ENCODE measurements at places on chromosomes 2 and 18.

DNA sequence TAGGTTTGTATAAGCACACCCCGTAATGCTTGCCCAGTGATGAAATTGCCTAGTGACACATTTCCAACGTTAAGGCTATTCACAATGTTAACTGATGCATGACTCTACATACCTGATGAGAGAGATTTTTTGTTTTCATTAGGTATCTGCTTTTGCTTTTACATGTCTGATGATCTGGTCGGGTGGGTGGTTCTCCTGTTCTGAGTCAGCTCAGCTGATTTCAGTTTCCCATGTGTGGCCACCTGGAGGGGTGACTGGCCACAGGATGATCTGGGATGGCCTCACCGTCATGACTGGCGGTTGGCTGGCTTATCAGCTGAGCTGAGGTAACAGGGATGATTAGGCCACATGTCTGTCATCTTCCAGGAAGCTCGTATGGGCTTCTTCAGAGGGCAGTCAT lies 33.8 kb upstream of the ACYP2 start:
- no peak overlapping the region for H3K27ac ChIP-seq
- H3K27me3 ChIP-seq, result no peaks in the 10 kb centered on the region
- H3K4me3 ChIP-seq, result no peak overlapping the region
- no peaks in the 10 kb centered on the region for H3K36me3 ChIP-seq

- H3K27ac ChIP-seq, result no peak overlapping the region
- H3K27me3 ChIP-seq, result no peaks in the 10 kb centered on the region
- no peaks in the 10 kb centered on the region for H3K4me1 ChIP-seq
- peaks cover 9% of the 10 kb centered on the region for H3K36me3 ChIP-seq
Measured at GRCh38 chr2:189751080-189751658, 11.4 kb downstream of the OSGEPL1 start.

GRCh38 chr2:29368659-29369040 lies 253.4 kb downstream of the CLIP4 start:
- DNase-seq, result no peak
- H3K4me3 ChIP-seq, result no peak overlapping the region
- no peak overlapping the region for H3K27ac ChIP-seq
- no peaks in the 10 kb centered on the region for H3K36me3 ChIP-seq

GRCh38 chr2:239502430-239503186 lies 101.8 kb upstream of the HDAC4 start:
- no peak for DNase-seq
- no peaks in the 10 kb centered on the region for H3K27me3 ChIP-seq
- no peaks in the 10 kb centered on the region for H3K36me3 ChIP-seq
- no peak overlapping the region for H3K4me3 ChIP-seq

DNA sequence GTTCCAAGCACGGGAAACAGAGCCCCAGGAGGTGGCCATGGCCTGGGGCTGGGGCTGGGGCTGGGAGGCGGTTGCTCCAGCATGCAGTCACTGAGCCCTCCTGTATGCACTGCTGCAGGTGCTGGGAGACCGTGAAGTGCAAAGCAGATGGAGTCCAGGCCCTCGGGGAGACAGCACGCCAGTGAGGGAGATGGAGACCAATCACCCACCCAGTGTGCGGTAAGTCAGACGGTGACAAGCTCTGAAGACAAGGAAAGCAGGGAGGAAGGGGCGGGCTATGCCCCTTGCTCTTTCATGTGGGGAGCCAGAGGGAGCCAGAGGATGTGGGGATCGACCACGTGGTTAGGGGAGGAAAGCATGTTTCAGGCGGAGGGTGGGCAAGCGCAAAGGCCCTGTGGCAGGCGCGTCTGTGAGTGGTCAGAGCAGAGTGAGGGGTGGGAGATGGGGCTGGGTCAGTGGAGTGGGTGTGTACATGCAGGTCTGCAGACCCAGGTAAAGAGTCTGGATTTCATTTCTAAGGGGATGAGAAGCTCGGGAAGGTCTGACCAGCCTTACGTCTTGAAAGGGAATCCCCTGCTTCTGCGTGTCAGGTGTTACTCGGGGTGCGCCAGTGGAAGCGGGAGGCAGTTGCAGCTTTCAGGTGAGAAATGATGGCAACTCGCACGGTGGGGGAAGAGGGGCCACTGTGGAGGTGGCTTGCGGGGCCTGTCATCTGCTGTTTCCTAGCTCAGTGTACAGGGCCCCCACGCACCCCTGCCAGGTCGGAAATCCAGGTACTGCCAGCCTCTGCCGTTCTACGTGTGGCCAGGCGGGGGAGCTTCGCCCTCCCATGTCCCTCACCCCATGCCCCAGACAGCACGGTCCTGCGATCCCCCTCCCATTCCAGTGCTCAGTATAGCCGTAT lies 19.4 kb downstream of the RRM2 start:
- no peak overlapping the region for H3K27ac ChIP-seq
- H3K36me3 ChIP-seq, result no peaks in the 10 kb centered on the region
- no peak for DNase-seq

DNA sequence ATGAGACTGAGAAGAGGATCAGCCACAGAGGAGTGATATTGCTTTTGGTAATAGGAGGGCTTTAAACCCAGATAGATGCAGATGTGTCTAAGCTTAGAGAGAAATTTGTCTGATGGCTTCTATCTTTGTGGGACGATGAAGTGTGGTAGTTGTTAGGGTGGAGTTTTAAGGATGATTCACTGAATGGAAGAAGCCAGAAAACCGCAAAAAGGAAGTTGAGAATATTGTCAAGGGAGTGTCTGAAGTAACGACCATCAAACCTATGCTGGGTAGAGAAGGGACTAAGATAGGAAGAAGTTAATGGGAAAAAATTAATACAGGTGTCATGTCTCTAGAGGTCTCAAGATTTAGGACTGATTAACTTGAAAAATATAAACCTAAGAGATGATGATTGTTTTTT lies 195.6 kb upstream of the MC4R start:
- H3K36me3 ChIP-seq, result no peaks in the 10 kb centered on the region
- H3K27ac ChIP-seq, result no peak overlapping the region
- no peaks in the 10 kb centered on the region for H3K4me1 ChIP-seq
- no peak for DNase-seq

DNA sequence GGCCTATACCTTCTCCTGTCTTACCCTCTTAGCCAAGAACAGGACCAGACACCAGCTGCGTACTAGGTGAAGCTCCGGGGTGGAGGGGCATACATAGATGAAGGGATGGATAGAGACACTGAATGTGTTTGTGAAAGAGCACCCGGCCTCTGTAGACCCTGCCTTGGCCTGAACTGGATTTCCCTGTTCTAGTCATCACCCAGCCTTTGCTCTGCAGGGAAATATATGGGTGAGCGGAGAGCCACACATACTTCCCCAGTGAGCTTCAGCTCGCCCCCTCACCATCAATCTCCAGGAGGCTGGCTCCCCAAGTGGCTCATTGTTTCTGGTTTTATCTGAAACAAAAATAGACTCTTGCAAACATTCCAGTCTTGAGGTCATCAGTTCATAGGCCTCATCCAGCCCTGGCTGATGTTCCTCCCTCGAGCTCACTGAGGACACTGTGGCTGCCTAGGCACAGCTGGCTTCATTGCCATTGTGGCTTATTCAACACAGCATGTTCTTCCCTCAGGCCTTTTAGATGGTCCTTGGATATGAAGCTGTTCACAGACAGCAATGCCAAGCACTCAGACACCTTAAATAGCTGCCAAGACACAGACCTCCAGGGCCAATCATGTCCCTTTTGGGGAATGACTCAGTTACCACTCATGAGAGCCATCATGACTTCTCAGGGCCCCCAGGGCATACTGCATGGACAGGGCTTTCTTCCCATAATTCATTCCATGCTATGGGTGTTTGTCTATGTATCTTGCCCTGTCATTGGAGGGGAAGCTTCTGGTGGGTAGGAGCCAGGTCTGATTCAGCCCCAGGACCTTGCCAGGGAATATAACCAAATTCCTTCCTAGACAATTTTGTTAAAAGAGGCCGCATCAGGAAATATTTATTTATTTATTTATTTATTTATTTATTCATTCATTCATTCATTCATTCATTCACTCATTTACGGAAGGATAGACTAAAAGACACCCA lies 82.4 kb downstream of the TTC32 start:
- H3K4me1 ChIP-seq, result no peaks in the 10 kb centered on the region
- no peaks in the 10 kb centered on the region for H3K27me3 ChIP-seq
- H3K36me3 ChIP-seq, result no peaks in the 10 kb centered on the region

GRCh38 chr2:17754773-17755425 lies 961 bp downstream of the GEN1 start:
- H3K4me3 ChIP-seq, result peak overlapping the region; percentile 84
- no peaks in the 10 kb centered on the region for H3K27me3 ChIP-seq
- no peaks in the 10 kb centered on the region for H3K36me3 ChIP-seq

- no peaks in the 10 kb centered on the region for H3K36me3 ChIP-seq
- H3K4me3 ChIP-seq, result no peak overlapping the region
- H3K27me3 ChIP-seq, result no peaks in the 10 kb centered on the region
- H3K27ac ChIP-seq, result no peak overlapping the region
Measured at GRCh38 chr2:64401529-64401880, 52.5 kb upstream of the LGALSL start.

GRCh38 chr18:62384068-62384467 lies 59.0 kb downstream of the TNFRSF11A start:
- DNase-seq, result no peak
- no peaks in the 10 kb centered on the region for H3K36me3 ChIP-seq
- H3K4me1 ChIP-seq, result no peaks in the 10 kb centered on the region
- H3K4me3 ChIP-seq, result no peak overlapping the region
- no peak overlapping the region for H3K27ac ChIP-seq
- H3K27me3 ChIP-seq, result no peaks in the 10 kb centered on the region

GRCh38 chr18:292271-292670 lies 24.4 kb upstream of the THOC1 start:
- no peaks in the 10 kb centered on the region for H3K27me3 ChIP-seq
- H3K36me3 ChIP-seq, result no peaks in the 10 kb centered on the region
- no peak for DNase-seq
- no peak overlapping the region for H3K27ac ChIP-seq

DNA sequence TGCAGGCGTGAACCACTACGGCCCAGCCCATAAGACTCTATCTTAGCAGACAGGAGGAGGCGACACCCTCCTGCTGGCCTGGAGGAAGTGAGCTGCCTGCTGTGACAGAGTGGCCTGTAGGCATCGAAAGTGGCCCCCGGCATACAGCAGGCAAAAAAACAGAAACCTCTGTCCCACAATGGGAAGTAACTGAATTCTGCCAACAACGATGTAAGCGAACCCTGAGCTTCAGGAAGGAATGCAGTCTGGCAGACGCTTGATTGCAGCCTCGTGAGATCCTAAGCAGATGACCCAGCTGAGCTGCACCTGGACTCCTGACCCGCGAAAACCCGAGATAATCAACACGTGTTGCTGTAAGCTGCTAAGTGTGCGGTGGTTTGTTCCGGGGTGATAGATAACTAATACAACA lies 13.6 kb downstream of the MRO start:
- no peak overlapping the region for H3K4me3 ChIP-seq
- H3K36me3 ChIP-seq, result no peaks in the 10 kb centered on the region
- H3K4me1 ChIP-seq, result no peaks in the 10 kb centered on the region
- H3K27ac ChIP-seq, result no peak overlapping the region

DNA sequence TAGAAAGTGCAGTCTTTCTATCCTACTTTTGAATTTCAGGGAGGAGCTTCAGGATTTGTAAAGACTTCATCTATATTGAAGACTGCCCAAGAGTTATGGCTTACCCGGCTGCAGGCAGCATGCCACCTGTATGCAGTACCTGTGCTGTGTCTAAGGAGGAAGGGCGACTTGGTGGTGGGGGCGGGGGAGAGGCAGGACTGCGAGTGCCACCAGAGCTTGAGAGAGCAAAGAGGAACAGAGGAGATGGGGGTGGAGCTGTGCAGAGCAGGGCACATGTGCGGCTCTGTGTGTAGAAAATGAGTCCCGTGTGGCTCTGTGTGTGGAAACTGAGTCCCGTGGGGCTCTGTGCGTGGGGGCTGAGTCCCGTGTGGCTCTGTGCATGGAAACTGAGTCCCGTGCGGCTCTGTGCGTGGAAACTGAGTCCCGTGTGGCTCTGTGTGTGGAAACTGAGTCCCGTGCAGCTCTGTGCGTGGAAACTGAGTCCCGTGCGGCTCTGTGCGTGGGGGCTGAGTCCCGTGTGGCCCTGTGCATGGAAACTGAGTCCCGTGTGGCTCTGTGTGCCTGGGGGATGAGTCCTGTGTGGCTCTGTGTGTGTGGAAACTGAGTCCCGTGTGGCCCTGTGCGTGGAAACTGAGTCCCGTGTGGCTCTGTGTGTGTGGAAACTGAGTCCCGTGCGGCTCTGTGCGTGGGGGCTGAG lies 43.2 kb downstream of the LDLRAD4 start:
- H3K27me3 ChIP-seq, result no peaks in the 10 kb centered on the region
- H3K27ac ChIP-seq, result no peak overlapping the region
- no peak for DNase-seq
- H3K4me3 ChIP-seq, result no peak overlapping the region
- no peaks in the 10 kb centered on the region for H3K36me3 ChIP-seq

GRCh38 chr2:134410831-134411231 lies 157.0 kb downstream of the MGAT5 start:
- no peak for DNase-seq
- H3K4me1 ChIP-seq, result peaks cover 25% of the 10 kb centered on the region
- H3K27ac ChIP-seq, result no peak overlapping the region
- no peak overlapping the region for H3K4me3 ChIP-seq
- H3K27me3 ChIP-seq, result no peaks in the 10 kb centered on the region

- no peaks in the 10 kb centered on the region for H3K27me3 ChIP-seq
- H3K4me1 ChIP-seq, result no peaks in the 10 kb centered on the region
- no peaks in the 10 kb centered on the region for H3K36me3 ChIP-seq
- no peak for DNase-seq
- H3K4me3 ChIP-seq, result no peak overlapping the region
Measured at GRCh38 chr2:200677721-200678532, 92.1 kb downstream of the AOX1 start.

DNA sequence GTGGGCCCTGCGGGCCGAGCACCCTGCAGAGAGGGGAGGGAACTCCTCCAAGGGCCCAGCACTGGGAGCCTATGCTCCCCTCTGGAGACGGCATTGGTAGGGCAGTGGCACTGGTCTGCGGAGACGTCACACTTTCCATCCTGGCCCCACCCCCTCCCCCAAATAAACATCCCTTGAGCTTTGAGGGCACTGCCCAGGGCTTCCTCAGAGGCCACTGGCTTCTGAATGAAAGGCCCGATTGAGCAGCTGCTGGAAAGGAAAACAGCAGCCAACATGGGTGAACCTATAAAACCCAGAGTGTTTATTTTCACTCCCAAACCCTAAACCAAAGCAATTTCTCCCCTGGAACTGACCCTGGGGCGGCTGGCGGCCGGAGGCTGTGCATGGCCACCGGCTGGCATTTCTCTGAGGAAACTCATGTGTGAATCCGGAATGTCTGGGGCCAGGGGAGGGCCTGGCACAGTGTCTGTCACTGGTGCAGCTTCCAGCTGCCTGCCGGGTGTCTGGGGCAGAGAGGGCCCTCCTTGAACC lies 138.9 kb downstream of the DYSF start:
- no peaks in the 10 kb centered on the region for H3K36me3 ChIP-seq
- H3K4me1 ChIP-seq, result no peaks in the 10 kb centered on the region
- H3K27ac ChIP-seq, result no peak overlapping the region
- DNase-seq, result no peak

GRCh38 chr2:5758346-5758745 lies 66.2 kb downstream of the SOX11 start:
- no peaks in the 10 kb centered on the region for H3K27me3 ChIP-seq
- no peaks in the 10 kb centered on the region for H3K36me3 ChIP-seq
- no peak overlapping the region for H3K4me3 ChIP-seq
- H3K4me1 ChIP-seq, result no peaks in the 10 kb centered on the region
- DNase-seq, result no peak

All from CD8-positive, alpha-beta memory T cell (primary cell).